ENCODE measurements at places on chromosomes 11 and 22.

- no peak for DNase-seq
Observed at GRCh38 chr11:27501100-27501499, 5.5 kb downstream of the LIN7C start.

- DNase-seq, result no peak
Observed at GRCh38 chr11:48675945-48676344, 187.4 kb downstream of the OR4A47 start.

GRCh38 chr22:31866918-31867317 lies 77.4 kb upstream of the YWHAH start:
- no peak for DNase-seq

DNA sequence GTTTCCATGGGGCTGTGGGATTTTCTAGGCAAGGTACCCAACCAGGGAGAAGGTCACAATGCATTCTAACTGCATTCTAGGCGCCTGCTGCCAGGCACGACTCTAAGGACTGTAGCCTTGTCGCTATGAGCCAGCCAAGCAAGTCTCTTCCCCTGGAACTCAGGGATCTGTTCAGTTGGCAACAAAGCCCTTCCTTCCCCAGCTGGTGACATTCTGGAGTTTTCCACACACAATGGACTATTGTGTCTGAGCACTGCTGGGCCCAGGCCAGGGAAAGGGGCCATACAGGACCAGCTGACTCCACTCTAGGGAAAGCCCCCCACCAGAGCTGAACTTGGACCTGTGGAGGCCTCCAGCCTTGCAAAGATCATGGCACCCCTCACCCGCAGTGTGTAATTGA lies 116.8 kb downstream of the RRAS2 start:
- no peak for DNase-seq

- DNase-seq, result no peak
Observed at GRCh38 chr11:30431127-30431814, 108.4 kb downstream of the ARL14EP start.

DNA sequence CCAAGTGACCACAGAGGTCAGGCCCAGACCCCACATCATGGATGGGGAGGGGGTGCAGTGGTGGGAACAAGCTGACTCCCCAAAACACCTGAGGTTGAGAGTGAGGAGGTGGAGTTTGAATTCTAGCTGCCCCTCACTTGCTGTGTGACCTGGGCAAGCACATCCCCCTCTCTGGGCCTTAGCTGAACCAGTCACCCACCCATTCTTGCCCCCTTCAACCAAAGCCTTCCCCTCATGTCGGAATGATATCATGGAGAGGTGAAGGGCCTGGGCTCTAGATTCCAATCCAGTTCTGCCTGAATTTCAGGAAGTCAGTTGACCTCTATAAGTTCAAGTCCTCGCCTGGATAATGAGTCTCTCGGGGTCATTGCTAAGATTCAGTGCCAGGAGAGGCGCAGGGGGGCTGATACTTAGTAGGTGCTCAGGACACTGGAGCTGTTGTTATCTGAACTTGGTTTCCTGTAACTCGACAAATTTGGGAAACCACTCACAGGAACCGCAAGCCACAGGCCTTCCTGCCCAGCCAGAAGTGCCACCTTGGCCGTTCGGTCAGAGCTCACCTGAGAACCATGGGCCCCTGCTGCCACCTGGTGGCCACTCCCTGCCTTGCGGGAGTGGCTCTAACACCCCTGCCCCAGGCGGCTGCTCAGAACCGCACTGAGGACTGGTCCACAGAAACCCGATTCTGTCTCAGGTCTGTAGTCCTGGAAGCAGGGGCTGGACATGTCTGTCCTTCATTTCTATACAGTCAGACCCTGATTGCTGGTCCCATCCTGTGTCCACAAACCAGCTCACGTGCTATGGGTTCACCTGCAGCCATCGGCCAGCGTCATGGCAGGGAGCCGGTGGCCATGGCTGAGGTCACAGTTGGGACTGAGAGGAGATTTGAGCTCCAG lies 6.9 kb downstream of the CDC42EP1 start:
- DNase-seq, result no peak

DNA sequence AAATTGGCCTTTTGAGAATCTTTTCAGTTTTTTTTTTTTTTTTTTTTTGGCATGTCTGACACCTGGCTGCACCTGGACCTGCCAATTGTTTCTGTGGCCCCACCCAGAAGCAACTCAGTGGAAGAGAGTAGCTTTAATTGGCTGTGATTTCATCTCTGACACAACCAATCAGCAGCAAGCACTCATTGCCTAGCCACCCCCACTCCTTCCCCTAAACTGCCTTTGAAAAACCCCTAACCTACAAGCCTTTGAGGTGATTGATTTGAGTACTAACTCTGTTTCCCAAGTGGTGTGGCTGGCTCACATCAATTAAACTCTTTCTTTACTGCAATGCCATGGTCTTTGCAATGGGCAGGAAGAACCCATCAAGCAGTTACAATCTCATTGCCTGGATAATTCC lies 98.2 kb upstream of the CHORDC1 start:
- no peak for DNase-seq
